ENCODE measurements at places on chromosomes 4 and X. TPM values are rescaled to one million over a fixed set of nuclear protein-coding genes. Genes with fewer than 3 reads are reported as not detected.

ZMAT1 gene
- 2.2 TPM for total RNA-seq

VCX3A gene
- 0.38 TPM for total RNA-seq

H2BW2 gene
- total RNA-seq, result not detected

MTNR1A gene
- total RNA-seq, result not detected

GAGE12J gene
- total RNA-seq, result not detected

CXCL1 gene
- 1.6 TPM for total RNA-seq

UGT2B15 gene
- not detected for total RNA-seq

AWAT2 gene
- 10.8 TPM for total RNA-seq

AREG gene
- total RNA-seq, result 10.1 TPM

TMEM47 gene
- total RNA-seq, result 7.4 TPM

CCDC120 gene
- total RNA-seq, result 35.5 TPM

TBL1X gene
- 16.5 TPM for total RNA-seq

ARAP2 gene
- total RNA-seq, result 103 TPM

TRAPPC11 gene
- 30.3 TPM for total RNA-seq

OTC gene
- total RNA-seq, result not detected

- no peak for DNase-seq
These were observed 82.8 kb upstream of the BOD1L1 start for GRCh38 chr4:13710246-13710885.

GRCh38 chrX:73289039-73289438, 74.4 kb upstream of the NAP1L2 start:
- no peak for DNase-seq

- DNase-seq, result no peak
These were observed 398.2 kb upstream of the LCORL start for GRCh38 chr4:18419780-18420179.

DNA sequence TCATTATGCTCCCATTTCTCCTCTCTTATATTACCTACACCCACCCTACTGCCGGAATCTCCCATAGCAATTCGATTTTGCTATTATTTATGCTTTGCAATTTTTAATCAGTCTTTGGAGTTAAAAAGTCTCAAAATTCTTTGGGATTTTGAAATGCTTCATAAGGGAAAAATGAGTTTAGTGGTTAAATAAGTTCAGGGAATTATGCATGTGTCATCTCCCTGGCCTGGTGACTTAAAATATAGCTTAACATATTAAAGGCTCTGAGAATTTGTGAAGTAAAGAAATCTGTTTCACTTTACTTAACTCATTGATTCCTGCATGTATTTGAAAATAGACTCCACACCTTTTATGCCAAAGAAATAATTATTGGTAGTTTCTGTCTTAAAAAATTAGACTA, 185.1 kb upstream of the DIPK2B start:
- no peak for DNase-seq

DNA sequence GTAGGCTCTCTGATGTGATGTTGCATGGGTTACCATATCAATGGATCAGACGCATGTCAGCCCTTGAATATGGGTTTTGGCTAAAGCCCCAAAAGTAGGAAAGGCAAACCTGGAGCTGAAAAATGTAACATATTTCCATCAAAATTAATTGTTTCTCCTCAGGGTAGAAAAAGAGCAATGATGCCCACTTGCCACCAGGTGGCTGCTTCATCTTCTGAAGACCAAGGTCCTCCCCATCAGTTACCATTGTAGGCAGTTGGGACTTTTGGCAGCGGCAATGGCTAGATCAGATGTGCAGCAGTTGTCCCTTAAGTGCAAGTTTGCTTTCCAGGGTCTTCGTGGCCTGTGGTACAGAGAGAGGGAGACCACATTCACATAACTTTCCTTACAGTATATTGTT, 118.2 kb downstream of the NAF1 start:
- DNase-seq, result no peak

- no peak for DNase-seq
These were observed 64.3 kb downstream of the FRAS1 start for GRCh38 chr4:78121338-78121904.

GRCh38 chr4:13849778-13850177, 222.3 kb upstream of the BOD1L1 start:
- no peak for DNase-seq

- no peak for DNase-seq
These were observed 37.6 kb downstream of the YIPF6 start for GRCh38 chrX:68536429-68536828.

GRCh38 chr4:184344899-184345572, 127.4 kb upstream of the ENPP6 start:
- no peak for DNase-seq

DNA sequence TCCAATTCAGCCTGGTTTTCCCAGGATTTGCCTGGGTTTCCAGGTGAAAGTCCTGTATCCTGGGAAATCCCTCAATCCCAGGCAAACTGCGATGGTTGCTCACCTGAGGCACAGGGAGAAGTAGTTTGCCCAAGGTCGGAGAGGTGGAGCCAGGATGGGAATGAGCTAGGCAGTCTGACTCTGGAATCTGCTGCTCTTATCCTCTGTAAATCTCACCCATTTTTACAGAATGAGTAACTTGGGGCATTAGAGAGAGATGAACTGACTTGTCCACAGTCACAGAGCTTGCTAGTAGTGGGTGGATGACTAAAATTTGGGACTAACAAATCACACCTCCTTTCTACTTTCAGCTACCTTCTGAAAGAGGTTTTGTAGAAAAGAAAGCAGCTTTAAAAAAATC, 9.8 kb upstream of the ARX start:
- DNase-seq, result no peak

DNA sequence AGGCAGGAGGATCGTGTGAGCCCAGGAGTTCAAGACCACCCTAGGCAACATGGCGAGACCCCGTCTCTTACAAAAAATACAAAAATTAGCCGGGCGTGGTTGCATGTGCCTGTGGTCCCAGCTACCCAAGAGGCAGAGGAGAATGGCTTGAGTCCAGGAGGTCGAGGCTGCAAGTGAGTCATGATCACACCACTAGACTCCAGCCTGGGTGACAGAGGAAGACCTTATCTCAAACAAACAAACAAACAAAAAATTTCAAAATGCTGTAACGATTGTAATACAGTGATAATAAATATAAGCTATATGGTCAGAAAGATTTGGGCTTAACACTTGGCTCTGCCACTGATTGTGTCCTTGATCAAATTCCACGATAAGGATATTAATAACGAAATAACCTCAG, 24.2 kb downstream of the SLC25A4 start:
- DNase-seq, result no peak

DNA sequence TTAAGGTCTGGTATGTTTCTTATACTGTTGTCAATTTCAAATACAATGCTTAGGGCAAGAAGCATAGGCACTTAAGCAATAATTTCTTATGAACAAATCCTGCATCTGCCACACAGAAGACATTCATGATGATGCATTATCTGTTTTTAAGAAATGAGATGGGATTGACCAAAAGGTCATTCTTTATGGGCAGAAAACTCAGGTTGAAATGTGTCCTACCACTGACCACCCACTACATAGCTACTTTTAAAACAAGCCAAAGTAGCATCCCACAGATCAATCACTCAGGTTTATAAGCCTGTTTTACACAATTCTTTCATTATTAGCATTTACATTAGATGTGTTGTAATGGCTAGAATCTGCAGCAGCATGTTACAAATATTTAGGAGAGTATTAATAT, 617.8 kb downstream of the PCDH7 start:
- no peak for DNase-seq

DNA sequence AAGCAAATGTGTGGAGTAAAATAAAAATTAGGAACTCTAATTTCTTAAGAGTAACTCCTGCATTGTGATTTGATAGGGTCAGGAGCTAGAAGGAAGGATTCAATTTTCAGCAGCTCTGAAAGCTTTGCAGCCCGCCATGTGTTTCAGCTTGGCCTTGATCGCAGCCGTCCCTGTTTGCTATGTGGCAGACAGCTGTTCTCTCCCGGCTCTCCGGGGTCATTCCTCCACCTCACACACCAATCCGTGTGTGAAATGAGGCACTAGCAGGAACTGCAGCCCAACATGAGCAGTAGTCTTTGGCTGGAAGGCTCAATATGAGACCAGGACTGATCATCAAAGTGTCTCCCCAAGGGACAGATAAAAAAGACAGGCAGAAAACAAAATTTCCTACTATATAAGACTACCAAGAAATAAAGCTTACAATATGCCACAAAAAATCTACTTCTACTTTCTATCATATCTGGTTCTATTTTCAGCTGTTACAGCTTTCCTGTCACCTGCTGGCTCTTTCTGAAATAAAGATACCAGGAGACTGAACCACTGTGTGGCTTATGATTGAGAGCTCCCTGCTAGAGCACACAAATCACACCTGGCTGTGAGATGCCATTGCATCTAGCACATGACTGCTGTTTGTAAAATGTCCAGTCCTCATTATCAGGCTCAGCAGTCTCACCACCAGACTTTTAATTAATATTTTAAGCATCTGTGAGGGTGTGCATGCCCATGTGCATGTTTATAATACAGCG, 44.1 kb upstream of the SEC24B start:
- no peak for DNase-seq

GRCh38 chr4:113008716-113009115, 40.7 kb upstream of the ANK2 start:
- no peak for DNase-seq

GRCh38 chrX:66731398-66731797, 92.5 kb upstream of the EDA2R start:
- no peak for DNase-seq

GRCh38 chrX:103631145-103631544, 2.4 kb downstream of the TCEAL1 start:
- no peak for DNase-seq

GRCh38 chr4:82247629-82248028, 126.2 kb downstream of the HNRNPD start:
- DNase-seq, result no peak

DNA sequence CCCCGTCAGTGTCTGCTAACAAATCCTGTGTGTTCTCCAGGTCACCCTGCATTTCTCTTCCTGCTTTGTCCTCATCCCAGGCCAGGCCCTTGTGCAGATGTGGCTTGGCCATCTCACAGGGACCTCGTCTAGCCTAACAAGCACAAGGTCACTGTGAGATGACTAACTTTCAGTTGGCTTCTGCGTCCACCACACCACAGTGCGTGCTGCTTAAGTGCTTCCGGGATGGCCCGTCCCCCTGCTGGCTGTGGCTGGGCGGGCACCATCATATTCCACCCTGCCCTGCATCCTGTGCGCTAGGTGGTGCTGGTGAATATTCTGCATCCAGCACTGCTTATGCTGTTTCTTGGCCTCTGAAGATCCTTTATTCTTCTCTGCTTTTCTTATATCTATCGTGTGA, 33.8 kb downstream of the RBBP7 start:
- DNase-seq, result no peak

DNA sequence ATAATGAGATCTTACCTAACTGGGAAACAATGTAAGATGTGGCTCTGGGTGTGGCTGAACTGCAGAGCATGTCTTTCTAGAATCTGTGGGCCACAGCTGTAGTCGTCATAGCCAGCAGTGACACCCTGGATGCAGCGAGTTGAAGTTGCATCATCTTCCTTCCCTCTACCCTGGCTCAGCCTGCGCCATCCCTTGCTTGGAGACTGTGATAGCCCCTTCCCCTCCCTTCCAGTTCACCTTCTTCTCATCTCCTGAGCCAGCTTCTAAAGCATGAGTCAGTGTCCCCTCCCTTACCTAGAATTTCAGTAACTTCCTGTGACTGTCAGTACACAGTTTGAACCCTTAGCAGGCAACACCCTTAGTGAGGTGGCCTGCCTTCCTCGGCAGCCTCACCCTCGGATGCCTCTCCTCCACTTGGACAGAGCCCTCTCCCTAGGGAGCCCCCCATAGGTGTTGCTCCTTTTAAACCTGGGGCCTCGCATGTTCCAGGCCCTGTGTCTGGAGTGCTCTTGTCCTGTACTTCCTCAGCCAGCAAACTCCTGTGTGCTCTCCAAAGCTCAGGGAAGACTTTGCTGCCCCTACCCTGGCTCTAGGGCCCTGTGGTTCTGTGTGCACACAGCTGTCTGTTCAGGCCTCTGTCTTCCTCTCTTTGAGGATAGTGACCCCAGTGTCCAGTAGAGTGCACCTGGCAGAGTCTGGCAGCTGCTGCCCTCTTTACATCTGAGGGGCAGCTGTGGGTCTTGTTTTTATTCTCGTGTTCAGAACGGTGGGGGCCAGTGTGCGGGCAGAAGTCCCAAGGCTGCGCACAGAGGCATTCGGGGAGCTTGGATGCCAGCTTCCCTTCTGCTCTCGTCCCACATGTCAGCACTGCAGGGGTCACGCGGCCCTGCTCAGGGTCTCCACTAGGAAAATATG, 43.7 kb upstream of the TADA2B start:
- peak; percentile 38 for DNase-seq

- DNase-seq, result no peak
These were observed 34.0 kb downstream of the INPP4B start for GRCh38 chr4:142812091-142812490.

DNA sequence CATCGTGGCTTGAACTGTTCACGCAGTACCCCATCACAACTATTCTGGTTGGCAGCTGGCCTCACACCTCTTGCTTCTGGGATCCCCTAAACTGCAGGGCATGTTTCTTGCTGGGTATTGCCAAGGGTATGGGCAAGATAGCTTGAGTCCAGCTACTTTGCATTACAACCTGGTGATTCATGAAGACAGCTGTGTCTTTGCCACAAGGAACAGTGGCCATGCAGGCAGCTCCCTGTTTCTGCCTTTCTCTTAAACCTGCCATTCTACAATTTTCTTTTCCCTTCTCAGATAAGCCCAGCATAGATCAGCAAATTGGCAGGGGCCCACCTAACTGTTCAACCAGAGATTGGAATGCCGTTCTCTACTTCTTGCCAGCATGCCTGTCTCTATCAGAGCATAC, 42.8 kb downstream of the TENM3 start:
- no peak for DNase-seq

DNA sequence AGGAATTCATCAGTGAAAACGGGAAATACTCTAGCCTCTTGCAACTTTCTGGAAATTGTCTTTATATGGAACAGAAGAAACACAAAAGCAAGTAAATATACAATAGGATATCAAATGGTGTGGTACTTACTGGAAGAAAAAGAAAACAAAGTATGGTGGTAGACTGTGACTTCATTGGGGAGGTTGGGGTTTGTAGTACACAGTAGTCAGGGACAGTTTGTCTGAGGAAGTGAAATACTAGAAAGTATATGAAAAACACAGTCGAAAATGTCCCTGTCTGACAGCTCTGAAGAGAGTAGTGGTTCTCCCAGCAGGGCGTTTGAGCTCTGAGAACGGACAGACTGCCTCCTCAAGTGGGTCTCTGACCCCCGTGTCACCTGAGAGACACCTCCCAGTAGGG, 390.0 kb upstream of the NWD2 start:
- DNase-seq, result no peak

DNA sequence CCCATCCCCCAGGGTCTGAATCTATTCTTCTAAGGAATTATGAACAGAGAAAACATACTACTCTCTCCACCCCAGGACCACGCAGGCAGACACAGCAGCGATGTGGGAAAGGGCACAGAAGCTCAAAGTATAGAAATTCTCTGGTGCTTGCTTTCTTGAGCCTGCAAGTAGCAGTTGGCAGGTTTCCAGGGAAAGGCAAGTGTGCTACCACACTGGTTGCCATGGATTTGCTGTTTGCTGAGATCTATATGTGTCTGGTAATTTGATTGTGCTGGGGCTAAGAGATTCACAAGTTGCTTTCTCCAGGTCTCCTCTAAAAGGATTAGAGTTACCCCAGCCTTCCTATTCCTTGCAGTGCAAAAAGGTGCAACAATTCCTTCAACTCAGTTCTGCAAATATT, 83.1 kb downstream of the GUCY2F start:
- no peak for DNase-seq

- DNase-seq, result no peak
These were observed 38.5 kb downstream of the TMEM156 start for GRCh38 chr4:38993683-38994082.
